ENCODE measurements at places on chromosomes 6 and 20.

GRCh38 chr6:25612666-25613065 lies 39.3 kb upstream of the SCGN start:
- no peak for DNase-seq

- DNase-seq: no peak
These were observed 36.7 kb downstream of the LRFN2 start for GRCh38 chr6:40550202-40551101.

GRCh38 chr6:43805699-43806042 lies 35.7 kb downstream of the VEGFA start:
- no peak for DNase-seq

DNA sequence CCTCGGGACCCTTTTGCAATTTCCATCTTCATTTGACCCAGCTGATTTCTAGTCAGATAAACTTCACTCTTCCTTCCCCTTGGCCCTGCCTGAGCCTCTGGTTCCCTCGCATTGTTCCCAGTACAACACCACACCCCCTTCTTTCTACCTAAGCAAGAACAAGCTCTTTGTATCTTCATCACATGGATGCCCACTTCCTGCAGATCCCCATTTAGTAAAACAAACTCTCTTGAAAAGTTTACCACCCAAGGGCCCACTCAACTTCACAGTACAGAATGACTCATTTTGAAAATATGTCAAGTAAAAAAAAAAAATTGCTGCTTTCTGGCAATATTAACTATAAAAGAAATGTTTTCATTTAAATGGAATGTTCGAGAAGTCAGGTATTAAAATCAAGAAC lies 5.2 kb downstream of the FAXC start:
- DNase-seq: no peak

DNA sequence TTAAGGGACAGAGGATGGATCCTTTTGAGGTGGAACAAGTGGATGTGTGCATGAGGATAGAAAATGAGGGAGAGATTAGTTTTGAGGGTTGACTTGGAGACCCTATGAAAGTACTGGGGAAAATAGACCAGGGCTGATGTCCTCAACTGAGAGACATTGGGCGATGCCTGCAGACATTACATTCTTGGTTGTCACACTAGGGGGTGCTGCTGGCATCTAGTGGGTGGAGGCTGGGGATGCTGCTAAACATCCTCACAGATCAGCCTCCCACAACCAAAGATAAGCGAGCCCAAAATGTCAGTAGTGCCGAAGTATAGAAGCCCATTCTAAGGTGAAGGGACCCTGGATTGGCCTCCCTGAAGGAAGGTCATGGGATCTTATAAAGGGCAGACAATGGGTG lies 63.3 kb downstream of the MOCS1 start:
- no peak for DNase-seq

DNA sequence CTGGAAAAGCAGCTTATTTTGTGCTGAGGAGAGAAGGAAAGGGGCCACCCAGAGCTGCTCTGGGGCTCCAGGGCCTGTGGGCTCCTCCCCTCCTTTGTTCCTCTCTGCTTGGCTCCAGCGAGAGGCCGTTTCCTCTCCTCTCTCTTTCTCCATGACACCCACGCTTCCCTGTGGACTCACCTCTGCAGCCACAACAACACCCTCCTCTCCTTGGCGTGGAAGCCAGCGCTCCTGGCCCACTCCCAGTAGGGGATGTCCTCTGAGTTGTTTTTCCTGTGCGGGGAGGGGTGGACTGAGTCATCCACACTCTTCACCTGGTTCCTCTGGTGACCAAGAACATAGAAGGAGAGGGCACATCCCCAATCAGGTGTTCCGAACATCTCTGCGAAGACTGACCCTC lies 4.9 kb upstream of the CDSN start:
- DNase-seq: no peak

GRCh38 chr6:52662031-52662430 lies 8.9 kb upstream of the TMEM14A start:
- no peak for DNase-seq

DNA sequence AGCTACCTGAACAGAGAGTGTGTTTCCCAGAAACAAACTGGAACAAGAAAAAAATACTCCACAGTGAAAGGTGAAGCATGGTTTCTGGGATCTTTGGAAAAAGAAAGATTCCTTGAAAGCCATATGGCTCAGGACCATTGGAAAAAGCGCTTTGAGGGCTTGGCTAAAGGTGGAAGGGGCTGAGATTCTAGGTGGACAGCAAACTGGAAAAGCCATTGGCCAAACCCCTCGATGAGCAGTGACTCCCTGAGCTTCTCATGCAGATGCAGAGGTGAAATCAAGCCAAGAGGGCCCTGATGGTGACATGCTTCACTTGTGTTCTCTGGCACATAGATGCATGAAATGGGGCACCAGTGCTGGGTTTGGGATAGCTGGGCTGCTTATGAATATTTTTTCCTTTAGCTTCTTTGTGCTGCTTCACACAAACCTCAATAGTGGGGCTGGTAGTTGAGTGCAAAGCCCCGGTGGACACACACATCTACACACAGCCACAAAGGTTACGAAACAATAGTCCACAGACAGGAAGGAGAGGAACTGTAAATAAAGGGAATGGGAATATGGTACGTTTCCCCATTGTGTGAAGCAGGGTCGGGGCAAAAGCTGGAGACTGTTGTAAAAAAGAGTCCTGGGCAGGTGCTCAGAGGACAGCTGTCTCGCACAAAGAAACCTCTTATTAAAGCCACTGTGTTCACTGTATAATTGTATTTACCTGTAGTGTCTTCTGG lies 117.8 kb downstream of the FOXA2 start:
- DNase-seq: no peak

DNA sequence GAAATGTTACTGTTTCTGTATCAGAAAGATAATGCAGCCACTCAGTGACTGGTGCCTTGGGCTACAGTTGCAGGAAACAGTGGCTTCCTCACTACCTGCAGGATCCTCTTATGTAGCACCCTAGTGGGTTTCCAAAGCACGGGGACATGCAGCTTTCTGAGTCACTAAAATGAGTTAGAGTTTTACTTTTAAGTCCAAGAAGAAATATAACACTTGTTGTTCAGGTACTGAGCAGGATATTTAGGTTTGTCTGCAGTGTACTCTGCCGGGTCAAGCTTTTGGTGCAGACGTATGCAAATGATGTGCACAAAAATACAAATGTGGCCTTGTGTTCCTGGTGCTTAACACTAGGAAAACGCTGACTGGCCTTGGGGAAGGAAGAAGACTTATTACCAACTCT lies 22.0 kb downstream of the ACSS1 start:
- no peak for DNase-seq

DNA sequence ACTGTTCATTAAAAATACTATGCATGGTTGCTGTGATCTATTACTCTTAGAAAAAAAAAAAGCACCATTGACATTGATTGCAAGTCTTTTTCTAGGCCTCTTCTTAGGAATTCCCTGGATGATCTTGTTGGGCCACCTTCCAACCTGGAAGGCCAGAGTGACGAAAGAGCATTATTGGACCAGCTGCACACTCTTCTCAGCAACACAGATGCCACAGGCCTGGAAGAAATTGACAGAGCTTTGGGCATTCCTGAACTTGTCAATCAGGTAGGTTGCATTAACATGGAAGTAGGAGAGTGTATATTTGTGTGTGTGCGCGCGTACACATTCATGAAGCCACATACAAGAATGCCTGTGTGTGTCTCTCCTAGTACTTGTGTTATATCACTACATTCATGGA lies 140.4 kb downstream of the NCOA3 start:
- no peak for DNase-seq

- no peak for DNase-seq
These were observed 304.9 kb downstream of the TAF4 start for GRCh38 chr20:61760731-61761130.

DNA sequence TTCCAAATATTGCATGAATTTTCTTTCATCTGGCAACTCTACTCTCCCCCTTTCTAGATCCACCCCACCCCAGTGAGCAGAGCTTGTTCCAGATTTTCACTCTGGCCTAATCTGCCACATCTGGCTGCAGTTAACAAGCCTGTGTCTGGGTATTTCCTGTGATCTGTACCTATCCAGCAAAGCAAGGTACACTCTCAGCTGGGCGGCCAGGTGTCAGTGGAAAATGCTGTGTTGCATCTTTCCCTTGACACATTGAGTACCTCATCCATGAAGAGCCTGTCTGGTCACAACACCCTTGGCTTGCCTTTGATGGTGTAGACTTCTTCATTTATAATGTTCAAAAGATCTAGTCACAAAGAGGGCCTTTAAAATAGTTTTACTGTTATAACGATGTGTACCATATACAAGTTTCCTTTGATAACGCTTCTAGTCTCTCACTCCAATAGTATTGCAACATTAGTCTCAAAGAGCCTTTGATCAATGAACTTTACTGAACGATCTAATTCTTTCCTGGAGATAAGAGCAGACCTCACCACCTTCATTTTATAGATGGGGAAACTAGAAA lies 6.0 kb upstream of the RNF182 start:
- no peak for DNase-seq

GRCh38 chr6:40852779-40853373 lies 186.1 kb downstream of the UNC5CL start:
- no peak for DNase-seq

DNA sequence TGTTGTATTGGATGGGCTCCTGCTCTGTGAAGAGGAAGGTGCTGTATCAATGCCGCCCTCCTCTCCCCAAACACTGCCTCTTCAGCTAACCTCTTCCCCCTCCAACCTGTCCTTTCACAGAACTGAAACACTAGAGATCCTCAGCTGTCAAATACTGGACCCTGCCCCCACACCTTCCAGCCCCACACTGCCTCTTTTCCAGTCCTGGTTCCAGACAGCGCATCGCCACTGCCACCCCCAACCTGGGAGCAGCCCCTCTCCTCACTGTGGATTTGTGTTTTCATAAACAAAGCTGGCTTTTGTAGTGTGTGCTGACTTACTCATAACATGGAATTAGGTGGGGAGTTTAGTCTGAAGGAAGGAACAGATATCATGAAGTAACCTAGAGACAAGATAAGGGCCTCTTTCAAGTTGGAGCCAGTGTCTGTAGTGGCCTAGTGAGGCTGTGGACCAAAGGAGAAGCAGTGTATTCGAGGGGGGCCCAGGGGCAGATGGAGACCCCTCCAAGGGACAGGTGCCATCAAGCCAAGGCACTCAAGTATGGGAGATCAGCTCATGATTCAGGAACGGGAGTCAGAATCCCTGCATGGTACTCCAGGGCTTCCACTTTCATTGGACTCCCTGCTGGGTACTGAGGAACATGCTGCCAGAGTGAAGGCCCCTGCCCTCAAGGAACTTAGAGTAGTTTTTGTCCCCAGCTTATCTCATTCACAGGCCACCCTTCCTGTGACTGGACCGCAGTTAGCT lies 2.1 kb downstream of the SCUBE3 start:
- DNase-seq: no peak

DNA sequence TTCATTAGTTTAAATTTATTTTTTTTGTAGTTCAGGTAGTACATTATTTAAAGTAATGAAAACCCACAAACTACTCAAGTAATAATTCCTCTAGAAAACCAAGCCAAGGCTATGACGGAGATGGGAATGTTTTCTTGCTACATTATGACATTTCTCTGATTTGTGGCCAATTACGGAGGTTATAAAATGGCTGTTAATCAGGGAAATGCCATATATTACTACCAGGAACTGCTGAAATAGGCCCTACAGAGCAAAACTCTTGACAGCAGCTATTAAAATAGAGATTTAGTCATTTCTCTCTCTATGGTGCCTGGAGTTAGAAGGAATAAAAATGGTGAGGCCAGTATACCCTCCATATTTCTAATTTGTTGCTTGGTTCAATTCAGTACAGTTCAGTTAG lies 280.0 kb downstream of the ARHGAP18 start:
- DNase-seq: no peak

- DNase-seq: no peak
These were observed 68.8 kb downstream of the RFX6 start for GRCh38 chr6:116945809-116946208.

DNA sequence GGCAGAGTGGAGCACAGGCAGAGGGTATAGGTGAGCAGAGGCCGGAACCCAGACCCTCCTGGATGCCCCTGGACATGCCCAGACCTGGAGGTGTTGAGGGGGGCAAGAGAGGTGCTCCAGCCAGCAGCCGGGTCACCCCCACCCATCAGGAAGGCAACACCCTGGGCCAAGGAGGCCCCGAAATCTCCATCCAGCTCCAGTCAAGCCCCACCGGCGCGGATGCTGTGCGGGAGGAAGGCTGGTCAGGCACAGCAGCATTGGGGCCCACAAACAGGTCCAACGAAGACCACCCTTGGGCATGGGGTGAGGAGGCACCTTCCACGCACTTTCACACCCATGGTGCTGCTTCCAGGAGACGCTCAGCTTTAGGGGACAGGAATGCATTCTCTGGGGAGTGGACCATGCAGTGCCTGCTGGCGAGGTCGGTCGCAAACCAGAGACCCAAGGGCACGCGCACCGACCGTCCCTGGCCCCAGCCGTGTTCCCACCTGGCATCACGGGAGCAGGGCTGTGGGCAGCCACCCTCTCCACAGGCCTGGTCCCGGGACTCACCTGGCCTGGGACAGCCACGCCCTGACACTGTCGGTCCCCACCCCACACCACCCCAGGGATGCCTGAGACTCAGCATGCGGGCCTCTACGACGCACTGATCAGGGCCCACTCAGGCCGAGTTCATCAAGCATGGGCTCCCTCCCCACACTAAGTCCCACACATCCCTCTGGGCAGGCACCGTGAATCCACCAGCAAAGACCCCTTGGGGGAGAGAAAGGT lies 43.6 kb upstream of the ZBP1 start:
- DNase-seq: no peak

- no peak for DNase-seq
These were observed 208.3 kb downstream of the PTPRK start for GRCh38 chr6:128311944-128312570.

GRCh38 chr6:142700032-142700431 lies 244.9 kb downstream of the HIVEP2 start:
- no peak for DNase-seq

GRCh38 chr6:162829013-162829742 lies 101.4 kb downstream of the PACRG start:
- no peak for DNase-seq

DNA sequence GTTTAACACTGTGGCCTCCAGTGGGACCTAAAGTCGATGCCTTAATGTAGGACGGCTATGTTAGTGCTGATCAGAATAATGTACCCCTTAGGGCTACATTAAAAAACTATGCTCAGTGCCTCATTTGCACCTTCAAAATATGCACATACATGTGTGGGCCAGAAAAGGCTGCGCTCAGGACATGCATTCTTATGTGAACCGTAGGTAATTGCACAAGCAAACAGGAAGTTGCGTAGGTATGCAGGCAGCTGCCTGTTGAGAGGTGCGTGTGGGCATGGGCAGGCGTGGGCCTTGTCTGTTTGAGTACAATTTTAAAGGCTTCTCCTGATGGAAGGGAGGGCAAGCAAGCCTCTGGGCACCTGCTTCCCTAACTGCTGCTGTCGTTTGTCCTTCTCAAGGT lies 116.2 kb upstream of the JAG1 start:
- no peak for DNase-seq

Data from anterior cingulate cortex (tissue), 58 donors.